ENCODE measurements at places on chromosomes 11 and 22. TPM values are rescaled to one million over a fixed set of nuclear protein-coding genes. Genes with fewer than 3 reads are reported as not detected.
A peak's percentile ranks its signal among the peaks of the same experiment; 100 is the strongest.

GRCh38 chr11:44789496-44789895 is 62.7 kb downstream of the TSPAN18 start:
- DNase-seq = no peak

Gene VSIG10L2
- not detected for total RNA-seq

Gene TRIM29
- total RNA-seq = 0.69 TPM

Gene OR56A1
- not detected for total RNA-seq

GRCh38 chr22:40241200-40241763 is 63.6 kb downstream of the TNRC6B start:
- DNase-seq = no peak

GRCh38 chr22:37965940-37966664 is 12.6 kb downstream of the POLR2F start:
- peak; percentile 53 for DNase-seq

DNA sequence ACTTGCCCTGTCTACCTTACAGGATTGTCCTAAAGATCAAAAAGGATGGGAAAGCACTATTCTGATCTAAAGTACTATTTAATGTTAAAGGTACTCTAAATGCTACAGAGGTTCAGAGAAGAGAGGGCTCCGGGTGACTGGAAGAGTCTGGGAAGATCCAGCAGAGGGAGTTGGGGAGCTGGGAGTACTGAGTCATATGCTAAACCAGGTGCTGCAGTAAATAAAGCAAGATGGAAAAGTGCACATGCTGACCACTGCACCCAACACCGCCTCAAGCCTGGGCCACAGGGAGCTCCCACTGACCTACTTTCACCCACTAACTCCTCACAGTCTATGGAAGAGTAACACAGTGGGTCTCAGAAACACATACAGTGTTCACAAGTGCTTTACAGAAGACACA is 49.3 kb downstream of the WT1 start:
- DNase-seq = peak; percentile 28

Gene CHRNA10
- 0.45 TPM for total RNA-seq

- no peak for DNase-seq
These were observed 279.8 kb downstream of the MIAT start for GRCh38 chr22:26937213-26937612.

DNA sequence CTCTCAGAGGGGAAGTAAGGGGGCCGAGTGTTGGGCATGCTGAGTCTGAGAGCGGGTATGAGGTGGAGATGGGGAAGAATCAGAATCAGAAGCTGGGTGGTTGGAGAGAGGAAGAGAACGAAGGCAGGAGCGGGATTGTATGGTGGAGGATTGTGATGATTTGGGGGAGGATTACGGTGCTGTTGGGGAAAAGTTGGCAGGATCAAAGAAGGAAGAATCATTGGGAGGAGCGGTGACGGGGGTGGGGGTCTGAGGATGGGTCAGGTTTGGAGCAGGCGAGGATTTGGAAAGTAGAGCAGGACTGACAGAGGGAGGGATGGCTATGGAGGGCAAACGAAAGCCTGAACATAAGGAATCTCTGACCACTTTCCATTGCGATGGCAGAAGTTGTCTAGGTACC is 22.1 kb downstream of the ZNF195 start:
- DNase-seq = no peak

GRCh38 chr11:14244926-14245325 is 114.1 kb downstream of the RRAS2 start:
- DNase-seq = no peak

DNA sequence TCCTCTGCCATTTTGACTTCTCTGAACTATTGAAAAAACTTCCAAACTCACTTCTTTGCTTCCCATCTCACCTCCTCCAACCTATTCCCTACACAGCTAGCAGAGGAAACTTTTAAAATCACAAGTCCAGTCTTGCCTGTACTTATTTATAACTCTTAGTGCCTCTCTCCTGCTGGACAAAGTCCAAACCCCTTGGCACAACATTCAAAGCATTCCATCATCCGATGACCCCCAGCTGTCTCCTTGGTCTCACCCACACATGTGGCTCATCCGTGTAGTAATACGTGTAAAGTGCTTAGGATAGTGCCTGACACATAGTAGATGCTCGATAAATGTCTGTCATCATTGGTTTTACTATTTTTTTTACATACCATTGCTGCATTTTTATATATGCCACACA is 101.4 kb downstream of the PARVA start:
- peak; percentile 43 for DNase-seq

DNA sequence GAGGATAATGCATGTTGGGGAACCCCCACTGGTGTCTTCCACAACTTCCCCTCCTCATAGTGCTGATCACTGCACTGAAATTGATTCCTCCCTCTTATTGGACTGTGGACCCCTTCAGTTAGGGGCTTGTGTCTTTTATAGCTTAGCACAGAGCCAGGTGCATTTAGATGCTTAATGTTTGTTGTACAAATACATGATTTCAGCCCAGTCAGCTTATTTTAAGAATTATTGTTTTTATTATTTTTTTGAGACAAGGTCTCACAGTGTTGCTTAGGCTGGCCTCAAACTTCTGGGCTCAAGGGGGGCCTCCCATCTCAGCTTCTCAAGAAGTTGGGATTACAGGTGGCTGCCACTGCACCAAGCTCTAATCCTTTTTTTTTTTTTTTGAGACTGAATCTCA is 8.2 kb downstream of the THY1 start:
- no peak for DNase-seq

- no peak for DNase-seq
These were observed 15.3 kb downstream of the MACROD1 start for GRCh38 chr11:64150481-64151239.

GRCh38 chr11:34157163-34157562 is 51.7 kb downstream of the NAT10 start:
- no peak for DNase-seq

Gene LAYN
- 61.1 TPM for total RNA-seq

DNA sequence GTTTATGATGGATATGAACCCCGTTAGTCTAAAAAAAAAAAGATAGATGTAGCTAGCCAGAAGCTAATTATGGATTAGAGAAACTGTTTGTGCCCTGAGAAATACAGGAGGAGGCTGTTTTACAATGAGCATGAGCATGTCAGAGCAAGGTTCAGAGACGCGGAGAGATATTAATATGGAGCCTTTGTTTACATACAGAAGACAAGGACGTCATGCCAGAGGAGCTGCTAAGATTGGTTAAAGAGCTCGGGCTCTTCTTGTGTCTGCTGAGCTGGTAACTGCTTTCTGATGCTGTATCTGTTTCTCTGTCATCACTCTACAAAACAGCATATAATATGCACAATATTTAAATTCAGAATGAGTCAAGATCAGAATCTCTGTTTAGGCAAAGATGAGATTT is 24.9 kb upstream of the CCDC89 start:
- no peak for DNase-seq

- no peak for DNase-seq
These were observed 3.8 kb upstream of the C11orf91 start for GRCh38 chr11:33704240-33705002.

- DNase-seq = peak; percentile 82
These were observed 19.7 kb upstream of the DNAJB13 start for GRCh38 chr11:73931039-73931645.

DNA sequence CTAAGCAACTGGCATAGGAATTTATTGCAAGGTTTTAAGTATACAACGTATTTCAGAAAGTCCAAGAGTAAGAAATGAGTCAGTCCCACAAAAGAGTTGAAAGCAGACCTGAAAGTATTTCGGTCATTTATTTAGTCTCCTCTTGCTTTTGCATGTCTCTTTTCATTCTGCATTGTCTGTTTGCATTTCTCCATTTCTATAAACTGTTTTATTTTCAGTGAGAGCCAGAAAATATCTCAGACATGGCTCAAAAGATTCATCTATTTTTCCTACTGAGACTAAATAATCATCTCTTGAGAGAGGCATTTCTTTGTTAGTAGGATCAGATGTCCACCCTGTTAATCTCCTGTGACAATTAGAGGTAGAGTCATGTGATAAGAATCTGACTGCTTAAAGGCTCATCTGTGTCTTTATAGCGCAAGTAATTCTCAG is 219.1 kb upstream of the CCDC179 start:
- peak; percentile 16 for DNase-seq

DNA sequence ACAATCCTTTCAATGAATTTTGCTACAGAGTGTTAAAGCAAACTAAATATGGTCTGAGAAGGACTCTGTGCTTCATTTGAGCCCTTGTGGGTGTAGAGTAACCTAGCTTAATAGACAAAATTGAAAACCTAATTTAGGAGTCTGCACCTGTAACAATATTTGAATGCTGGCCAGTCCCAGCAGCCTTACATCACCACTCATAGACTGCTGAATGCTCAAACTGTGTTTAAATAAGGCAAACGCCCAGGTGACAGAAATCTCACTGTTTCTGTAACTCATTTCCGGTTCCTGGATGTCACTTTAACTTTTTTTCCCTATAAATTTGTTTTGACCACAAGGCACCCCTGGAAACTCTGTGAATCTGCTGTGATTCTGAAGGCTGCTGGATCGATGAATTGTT is 45.5 kb upstream of the GLYATL1B start:
- DNase-seq = no peak
